Right renal pelvis (tissue), 4 donors: ENCODE measurements at places on chromosomes 5 and 9.

- DNase-seq: no peak
Measured at GRCh38 chr5:149572576-149573231, 8.6 kb upstream of the ARHGEF37 start.

GRCh38 chr9:123064716-123065115, 31.2 kb downstream of the GPR21 start:
- no peak for DNase-seq

DNA sequence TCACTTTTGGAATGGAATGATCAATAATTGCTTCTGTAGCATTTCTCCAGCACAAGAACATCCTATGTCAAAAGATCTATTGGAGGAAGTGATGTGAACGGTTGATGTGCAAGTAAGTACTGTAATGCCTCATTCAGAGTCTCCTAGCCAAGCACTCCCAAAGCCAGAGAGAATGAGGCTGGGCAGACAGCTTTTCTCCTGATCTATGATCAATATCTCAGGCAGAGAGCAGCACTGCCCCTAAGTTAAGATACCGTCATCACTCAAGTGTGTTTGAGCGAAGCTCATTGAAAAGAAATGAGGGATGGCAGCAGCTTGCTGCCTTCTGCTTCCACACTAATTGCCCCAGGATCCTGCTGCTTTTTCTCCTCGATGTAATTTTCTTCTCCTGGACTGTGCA, 324.1 kb upstream of the GRAMD2B start:
- DNase-seq: no peak

GRCh38 chr9:101787891-101788290, 49.4 kb upstream of the GRIN3A start:
- no peak for DNase-seq

DNA sequence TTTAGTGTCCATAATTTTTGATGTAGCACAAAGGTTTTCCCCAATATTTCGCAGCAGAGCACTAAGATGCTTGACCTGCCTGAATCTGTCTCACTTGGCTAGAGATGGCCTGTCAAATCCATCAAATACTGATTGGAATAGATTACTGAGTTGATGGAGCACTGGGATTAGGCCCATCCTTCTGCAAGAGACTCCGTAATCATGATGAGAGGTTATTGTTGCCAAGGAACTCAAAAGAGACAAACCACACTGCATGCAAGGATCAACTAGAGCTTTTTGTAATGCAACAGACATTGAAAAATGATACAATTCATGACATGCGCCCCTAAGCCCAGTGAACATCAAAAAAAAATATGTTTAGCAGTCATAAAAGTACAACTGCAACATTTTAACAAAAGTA, 585.3 kb upstream of the GRAMD2B start:
- no peak for DNase-seq

- no peak for DNase-seq
Measured at GRCh38 chr5:96922499-96923244, 13.2 kb upstream of the LNPEP start.

DNA sequence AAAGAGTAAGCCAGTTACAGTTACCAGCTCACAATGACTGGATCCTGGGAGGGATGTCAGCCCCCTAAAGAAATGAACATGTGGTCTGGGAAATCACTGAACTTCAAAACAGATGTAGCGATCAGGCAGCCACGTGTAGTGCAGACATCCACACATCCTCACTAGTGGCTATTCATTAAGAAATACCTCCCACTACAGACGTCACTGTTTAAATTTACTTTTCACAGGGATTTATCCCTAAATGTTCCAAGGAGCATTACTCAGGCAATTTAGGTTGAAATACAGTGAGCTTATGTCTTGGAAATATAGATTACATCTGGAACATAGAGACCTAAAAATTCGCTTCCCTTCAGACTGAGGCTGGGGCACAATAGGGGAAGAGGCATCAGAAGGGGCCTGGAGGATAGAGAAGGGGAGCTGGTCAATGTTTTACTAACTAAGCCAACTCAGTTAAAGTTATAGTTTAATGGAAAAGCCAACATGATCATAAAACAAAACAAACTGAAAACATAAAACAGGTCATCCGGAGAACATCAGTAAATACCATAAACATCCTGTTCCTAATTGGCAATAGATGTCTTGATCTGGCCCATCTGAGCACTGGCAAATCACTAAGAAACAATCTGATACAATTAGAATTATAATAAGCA, 92.3 kb downstream of the FANCC start:
- DNase-seq: no peak

DNA sequence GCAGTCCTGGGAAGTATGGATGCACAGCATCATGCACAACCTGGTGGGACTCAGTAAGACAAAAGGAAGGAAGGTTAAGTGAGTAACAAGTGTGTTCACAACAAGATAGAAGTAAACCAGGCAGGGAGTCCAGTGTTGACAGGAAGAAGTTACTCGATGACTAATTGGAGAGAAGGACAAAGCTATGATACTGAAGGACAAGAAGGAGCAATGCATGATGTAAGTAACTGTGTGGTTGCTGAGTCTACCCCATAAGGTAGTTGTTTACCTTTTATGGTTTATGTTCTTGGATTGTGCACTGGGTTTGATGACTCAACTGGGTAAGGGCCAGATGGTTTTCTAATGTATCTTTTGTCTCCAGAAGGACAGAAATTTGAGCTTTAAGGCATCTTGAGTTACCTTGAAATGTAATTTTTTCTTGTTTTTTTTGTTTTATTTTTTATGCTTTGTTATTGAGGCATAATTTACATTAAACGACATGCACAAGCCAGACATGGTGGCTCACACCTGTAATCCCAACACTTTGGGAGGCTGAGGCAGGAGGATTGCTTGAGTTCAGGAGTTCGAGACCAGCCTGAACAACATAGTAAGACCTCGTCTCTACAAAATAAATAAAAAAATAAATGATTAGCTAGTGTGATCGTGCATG, 89.2 kb upstream of the CAST start:
- DNase-seq: no peak

- no peak for DNase-seq
Measured at GRCh38 chr5:124634741-124635323, 111.6 kb downstream of the ZNF608 start.
